SIG-M5 (cell line): ENCODE measurements at places on chromosomes 1 and 21.

DNA sequence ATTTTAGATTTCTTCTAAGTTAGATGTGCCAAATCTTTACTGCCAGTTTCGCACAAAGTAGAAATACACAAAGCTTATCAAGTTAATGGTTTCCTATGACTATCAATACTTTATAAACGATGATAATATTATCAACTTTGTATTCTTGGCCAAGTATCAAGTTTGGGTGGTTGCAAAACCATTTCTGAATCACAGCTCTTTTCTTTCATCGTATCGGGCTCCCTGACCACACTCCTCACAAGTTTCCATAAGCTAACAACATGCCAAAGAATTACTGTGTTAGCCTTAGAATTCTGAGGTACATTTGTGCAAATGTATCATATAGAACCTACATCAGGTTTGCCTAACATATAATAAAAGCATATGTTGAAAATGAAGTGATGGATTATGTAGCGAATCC is 311.0 kb downstream of the KCTD3 start:
- no peak for DNase-seq

GRCh38 chr1:183191833-183192232 is 5.8 kb downstream of the LAMC2 start:
- no peak for DNase-seq

DNA sequence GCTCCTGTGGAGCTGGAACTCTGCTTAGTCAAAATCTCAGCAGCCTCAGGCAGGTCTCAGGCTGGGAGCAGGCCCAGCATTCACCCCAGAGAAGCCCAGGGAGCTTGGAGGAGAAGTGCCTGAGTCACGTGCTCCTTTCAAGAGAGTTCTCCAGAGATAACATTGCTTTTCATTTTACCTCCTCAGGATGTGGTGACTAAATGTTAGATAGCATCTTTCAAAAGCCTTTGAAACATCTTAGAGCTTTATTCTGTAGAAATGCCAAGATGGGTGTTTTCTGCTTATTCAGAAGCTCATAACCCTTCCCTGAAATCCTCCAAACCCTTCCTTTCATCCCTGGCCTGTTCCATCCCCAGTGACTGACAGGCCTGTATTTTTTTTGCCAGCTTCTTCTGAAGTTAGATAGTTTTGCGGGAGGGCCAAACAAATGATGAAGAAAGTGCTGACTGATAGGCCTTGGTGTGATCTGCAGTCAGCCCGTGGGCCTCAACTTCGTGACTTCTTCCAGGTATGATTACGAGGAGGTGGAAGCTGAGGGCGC is 58.0 kb downstream of the PGM1 start:
- no peak for DNase-seq

DNA sequence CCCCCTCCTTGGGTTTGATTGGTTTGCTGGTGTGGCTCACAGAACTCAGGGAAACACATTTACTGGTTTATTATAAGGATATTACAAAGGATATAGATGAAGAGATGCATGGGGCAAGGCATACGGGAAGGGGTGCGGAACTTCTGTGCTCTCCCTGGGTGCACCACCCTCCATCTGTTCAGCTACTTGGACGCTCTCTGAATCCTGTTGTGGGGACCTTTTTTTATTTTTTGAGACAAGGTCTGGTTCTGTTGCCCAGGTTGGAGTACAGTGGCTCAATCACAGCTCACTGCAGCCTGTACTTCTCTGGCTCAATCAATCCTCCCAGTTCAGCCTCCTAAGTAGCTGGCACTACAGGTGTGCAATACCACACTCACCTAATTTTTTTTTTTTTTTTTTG is 7.4 kb downstream of the LURAP1 start:
- no peak for DNase-seq

GRCh38 chr1:212671342-212672031 is 28.2 kb downstream of the BATF3 start:
- DNase-seq = peak; percentile 97

GRCh38 chr1:183636334-183636682 is 725 bp upstream of the ARPC5 start:
- no peak for DNase-seq

DNA sequence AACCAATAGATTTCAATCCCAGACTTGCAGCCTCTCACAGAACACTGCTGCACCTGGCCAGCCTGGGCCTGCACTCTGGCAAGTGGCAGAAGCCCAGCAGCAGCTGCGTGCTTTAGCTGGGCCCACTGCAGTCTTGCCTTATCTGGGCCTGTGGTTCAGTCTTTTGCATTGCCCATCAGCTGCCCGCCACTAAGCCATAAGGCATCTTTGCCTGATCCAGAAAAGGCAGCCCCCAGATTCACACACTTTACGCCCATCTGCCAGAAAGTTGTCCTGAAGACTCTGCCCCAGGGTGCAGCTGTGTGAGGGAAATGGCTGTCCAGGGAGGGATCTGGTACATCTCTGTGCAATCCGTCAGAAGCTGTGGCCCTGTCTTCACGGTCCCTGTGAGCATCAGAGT is 217.0 kb downstream of the DNAH14 start:
- no peak for DNase-seq

DNA sequence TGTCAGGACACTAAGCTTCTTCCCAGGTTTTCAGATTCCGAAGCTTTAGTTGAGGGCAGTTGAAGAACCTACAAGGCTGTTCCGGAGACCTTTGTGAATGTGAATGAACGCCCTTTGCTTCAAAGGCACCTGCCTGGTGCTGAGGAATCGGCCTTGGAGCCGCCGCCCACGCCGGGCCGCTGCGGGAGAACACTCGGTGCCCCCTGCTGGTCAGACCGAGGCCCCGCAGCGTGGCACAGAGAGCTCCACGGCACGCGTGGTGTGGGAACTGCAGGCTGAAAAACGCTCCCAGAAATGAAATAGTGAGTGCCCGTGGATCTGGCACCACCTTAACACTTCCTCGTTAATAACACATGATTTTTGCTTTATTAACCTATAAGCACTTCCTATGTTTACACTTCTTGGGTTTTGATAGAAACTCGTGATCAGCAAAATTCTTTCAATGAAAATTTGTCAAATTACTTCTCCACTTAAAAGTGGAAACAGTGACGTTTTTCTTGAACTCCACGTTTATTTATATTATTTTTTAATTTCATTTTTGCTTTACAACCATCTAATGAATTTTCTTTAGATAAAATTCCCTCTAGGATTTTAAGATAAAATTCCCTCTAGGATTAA is 460.6 kb downstream of the DSCAM start:
- DNase-seq = no peak

DNA sequence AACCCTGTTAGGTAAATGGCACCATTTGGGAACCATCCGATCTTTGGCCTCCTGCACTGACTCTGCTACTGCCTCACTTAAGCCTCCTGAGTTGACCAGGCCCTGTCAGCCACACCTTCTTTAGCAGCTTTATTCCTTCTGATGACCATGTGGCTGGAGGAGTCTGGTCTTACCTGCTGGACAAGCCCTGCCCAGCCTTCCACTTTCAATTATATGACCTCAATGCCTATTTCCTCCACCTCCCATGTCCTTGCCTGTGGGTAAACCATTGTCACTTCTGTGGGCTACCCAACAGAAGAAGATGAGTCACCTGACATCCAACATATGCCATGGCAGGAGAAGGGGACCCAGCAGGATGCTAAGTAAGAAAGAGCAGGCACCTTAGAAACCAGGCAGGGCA is 393.8 kb downstream of the NTNG1 start:
- no peak for DNase-seq

DNA sequence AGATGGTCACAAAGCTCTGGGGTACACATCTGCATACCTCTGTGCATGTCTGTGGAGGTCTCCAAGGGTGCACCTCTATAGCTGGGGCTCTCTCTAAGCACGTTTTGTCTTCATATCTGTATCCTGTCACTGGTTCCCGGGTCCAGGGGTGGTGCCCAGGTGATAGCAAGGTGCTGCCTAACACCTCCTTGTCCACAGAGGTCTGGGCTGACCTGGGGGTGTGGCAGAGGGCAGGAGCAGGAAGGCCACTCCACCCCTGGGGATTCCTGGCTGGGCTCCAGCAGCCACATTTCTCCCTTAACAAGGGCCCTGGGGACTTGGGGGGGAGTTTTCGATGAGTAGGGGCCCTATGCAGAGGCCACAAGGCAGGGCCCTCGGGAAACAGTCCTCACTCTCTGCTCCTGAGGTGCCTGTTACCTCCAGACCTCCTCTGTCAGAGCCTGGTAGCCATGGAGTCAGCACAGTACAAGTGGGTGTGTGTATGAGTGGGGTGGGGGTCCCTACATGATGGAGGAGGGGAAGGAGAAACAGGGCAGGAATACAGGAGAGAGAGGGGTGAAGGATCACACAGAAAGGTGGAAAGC is 7.0 kb upstream of the CDCP2 start:
- DNase-seq = no peak
